Neural progenitor cell (in vitro differentiated cells): ENCODE measurements at places on chromosomes 11 and 22.

DNA sequence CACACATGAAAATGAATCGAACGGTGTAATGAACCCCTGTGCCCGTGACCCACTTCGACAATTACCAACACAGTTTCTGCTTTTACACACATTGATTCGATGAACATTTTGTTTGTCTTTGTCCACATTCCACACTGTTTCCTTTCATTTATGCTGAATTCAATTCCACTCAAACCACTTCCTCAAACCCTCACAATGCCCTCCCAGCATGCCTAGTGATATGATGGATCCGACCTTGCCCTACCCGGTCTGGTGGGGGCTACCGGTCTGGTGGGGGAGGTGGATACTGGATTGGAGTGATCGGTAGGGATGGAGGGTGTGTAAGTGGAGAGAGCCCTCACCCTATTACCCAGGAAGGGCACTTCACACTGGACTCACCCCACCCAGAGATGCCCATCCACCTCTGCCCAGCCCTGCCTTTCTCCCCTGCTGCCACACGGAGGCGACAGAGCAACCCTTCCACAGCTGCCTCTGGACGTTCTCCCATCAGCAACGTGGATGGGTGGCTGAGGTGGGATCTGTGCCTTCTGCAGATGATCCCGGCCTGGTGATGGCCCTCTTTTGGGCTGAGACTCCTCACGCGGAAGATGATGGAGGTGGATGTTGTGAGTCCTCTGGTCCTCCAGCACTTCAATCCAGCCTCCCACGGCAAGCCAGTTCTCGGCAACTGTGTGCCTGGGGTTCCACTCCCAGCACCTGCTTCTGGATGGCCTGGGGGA lies 33.0 kb upstream of the P2RY2 start:
- DNase-seq = peak; percentile 68

GRCh38 chr11:21635394-21636145 lies 557.3 kb upstream of the ANO5 start:
- no peak for DNase-seq

DNA sequence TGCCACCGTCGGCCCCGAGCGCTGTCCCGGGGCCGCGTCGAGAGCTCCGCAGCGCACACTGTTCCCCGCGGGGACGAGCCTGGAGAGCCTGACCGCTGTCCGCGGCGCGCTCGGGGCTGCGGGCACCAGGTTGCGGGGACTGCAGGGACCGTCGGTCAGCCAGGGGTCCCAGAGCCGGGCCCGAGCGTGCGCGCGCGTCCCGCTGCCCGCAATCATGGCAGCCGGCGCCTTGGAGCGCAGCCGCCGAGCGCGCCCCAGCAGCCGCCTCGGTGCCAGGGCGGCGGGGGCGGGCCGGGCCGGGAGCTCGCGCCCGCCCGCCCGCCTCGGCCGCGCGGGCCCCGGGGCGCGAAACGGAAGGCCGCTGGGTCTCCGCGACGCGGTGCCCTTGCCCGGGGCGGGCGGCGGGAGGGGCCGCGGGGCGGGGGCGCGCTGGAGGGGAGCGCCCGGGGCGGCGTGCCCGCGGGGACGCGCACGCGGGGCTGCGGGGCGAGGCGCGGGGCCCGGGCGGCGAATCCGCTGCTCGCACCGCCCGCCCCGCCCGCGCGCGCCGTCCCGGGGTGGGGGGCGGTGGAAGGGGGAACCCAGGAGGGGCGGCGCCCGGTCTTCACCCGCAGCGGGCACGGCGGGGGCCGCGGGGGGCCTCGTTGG lies 79.4 kb upstream of the PPARA start:
- DNase-seq = peak; percentile 73

DNA sequence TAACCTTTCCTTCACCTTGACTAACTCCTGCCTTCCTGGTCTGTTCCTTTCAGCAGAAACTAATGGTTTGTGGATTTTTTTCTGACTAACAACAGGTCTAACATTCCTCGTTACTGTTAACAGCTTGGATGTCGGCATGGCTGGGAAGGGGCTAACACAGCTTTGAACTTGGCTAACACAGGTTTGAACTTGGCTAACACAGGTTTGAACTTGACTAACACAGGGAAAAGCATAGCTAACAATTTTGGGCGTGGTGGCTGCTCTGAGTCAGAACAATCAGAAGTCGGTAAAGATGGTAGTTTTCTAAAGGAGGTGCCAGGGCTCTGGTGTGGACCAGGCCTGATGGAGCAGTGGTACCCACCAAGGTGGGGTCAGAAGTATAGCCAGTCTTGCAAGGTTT lies 16.1 kb downstream of the MIAT start:
- DNase-seq = no peak

GRCh38 chr11:112884012-112884767 lies 77.0 kb upstream of the NCAM1 start:
- DNase-seq = no peak

- DNase-seq = no peak
These were observed 1.7 kb downstream of the TRPT1 start for GRCh38 chr11:64224151-64224890.

GRCh38 chr11:111843661-111844060 lies 27.7 kb downstream of the ALG9 start:
- no peak for DNase-seq

- DNase-seq = no peak
These were observed 130.5 kb upstream of the ANO3 start for GRCh38 chr11:26201411-26201810.

DNA sequence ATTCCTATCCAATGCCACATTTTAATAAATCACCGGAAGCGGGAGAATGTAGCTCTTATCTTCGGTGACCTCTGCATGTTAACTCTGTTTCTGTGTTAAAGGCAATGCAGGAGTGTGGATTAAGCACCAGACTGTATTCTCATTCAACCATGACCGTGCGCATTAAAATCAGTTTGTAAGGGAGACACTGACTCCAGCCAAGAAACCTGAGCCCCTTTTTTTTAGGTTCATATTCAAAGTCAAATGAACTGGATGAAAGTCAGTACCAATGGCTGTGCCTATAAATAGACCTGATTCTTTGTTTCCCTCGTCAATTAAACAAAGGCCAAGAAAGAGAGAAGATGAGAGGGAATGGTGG lies 32.2 kb downstream of the C11orf91 start:
- no peak for DNase-seq

DNA sequence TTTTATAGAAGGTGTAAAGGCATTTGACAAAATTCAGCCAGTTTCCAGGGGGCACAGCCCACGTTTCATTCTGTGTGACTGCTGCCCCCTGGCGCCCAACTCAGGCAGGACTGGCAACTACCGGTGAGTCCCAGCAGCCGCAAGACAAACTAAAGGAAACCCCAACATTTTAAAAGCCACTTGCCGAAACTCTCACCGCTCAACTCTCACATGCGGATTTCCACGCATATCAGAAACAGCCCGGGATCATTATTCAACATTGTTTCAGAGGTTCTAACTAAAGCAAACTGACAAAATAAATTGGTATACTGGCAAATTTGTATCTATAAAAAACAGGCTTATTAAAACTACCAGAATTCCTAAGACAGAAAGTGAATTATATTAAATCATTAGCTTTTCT lies 48.2 kb downstream of the MORC2 start:
- peak; percentile 85 for DNase-seq

- no peak for DNase-seq
These were observed 107.0 kb upstream of the THY1 start for GRCh38 chr11:119529936-119530335.

DNA sequence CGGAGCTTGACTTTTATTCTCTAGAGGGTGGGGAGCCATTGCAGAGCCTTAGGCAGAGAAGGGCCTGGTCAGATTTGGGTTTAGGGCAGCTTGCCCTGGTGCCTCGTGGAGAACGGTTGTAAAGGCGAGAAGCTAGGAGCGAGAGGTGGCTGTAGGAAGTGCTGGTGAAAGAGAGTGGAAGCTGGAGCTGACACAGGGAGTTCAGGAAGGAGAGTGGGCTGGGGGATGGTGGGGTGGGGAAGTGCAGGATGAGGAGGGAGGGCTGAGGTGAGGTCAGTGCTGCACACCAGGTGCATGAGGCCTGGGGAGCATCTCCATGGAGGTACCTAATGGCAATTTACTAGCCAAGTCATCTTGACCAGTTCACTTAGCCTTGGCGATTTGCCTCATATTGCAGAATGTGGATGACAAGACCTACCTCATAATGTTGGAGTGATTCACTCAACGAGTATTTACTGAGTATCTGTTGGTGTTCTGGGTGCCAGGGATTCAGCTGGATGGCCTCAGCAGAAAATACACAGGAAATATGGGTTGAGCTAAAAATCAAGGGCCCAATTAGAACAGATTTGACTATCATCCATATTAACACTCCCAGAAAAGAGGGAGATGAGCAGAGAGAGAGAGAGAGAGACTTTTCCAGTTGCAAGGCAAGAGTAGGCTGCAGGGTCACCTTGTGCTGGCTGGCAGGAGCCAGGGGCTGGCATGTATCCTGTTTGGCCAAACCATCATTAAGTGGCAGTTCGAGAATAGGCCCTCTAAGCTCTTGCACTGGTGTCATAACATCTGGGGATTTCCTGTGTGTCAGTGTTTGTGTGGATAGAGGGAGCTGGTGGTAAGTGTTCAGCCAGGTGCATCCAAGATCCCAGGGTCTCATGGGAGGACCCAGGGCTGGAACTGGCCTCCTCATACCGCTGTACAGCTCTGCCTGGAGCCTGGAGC lies 44.4 kb upstream of the CLDN5 start:
- no peak for DNase-seq

DNA sequence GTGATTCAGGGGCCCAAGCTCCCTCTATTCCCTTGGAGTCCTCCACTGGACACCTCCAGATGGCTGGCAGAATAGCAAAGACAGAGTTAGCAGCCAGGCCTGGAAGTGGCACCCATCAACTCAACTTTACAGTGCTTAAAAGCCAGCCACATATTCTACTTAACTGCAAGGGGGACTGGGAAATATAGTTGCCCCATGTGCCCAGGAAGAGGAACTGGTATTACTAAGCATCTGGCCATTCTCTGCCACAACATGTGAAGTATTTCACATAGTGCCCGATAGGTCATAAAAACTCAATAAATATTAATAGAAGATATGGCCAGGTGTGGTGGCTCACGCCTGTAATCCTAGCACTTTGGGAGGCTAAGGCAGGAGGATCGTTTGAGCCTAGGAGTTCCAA lies 5.5 kb upstream of the IL10RA start:
- no peak for DNase-seq

DNA sequence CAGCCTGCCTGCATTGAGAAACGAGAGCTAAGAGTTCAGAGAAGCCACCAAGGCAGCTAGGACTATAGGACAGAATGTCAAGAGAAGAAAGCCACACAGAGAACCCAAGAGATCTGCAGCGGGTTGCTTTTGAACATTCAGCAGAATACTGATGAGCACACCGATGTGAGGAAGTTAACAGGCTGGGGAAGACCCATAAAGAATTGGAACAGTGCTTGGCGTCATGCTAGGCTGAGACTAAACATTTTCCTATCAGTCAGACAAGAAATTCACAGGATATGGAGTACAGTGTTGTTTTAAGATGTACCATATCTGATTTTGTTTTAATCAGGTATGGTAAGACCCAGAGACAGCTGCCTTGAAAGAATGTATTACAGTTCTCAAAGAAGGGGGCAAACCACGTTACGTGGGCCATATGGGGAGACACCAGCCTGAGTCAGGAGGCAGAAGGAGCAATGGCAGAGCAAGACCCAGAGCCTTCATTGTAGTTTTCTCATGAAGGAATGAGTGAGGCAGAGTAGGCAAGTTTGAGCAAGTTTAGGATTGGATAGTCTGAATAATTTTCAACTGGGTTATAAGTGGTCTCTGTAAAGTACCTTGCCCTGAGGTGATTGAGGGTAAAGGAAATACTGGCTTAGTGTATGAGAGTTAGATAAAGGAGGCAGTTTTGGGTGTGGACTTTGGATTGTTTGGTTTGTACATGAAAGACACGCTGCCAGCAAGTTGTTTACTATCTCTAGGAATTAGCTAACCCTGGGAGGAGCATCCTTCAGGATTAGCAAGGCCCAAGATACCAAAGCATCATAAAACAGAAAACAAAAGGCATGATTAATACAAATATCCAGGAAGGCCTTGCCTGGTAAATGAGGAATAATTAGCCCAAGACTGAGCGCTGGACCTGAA lies 14.3 kb downstream of the LRRC75B start:
- no peak for DNase-seq

- no peak for DNase-seq
These were observed 256.0 kb downstream of the ETS1 start for GRCh38 chr11:128331317-128331716.

DNA sequence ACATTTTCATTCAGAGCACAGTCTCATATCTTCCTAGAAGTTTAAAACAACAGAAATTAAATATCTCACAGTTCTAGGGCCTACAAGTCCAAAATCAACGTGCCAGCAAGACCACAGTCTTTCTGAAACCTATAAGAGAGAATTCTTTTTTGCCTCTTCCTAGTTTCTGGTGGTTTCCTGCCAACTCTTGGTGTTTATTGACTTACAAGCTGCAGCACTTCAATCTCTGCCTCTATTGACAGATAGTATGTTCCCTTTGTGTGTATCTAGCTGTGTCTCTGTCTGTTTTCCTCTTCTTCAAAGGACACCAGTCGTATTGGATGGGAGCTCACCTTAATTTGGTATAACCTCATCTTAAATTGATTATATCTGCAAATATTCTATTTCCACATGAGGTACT lies 347.5 kb downstream of the DCDC1 start:
- DNase-seq = no peak

GRCh38 chr11:38332046-38332445 lies 1734.0 kb upstream of the RAG2 start:
- DNase-seq = no peak

DNA sequence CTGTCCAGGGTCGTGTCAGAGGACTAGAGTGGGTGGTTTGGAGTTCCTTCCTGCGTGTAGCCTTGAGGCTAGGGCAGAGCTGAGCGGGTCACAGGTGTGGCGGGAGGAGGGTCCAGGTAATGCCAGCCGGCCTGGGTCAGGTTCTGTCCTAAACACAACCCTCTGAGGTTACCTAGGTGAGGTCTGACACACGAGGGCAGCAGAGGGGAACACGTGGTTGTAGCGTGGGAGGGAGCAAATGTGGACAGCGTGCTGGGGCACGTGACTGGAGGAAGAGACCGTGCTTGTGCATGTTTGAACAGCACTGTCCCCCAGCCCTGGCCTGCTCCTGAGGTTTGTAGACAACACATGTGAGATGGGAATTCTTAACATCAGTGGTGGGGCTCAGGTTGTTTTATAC lies 13.1 kb downstream of the MOV10L1 start:
- no peak for DNase-seq

- DNase-seq = peak; percentile 6
These were observed 209.7 kb upstream of the ARHGAP20 start for GRCh38 chr11:110921742-110922521.

GRCh38 chr11:110373051-110373702 lies 56.6 kb upstream of the FDX1 start:
- DNase-seq = no peak

- no peak for DNase-seq
These were observed 129.7 kb downstream of the TRIM44 start for GRCh38 chr11:35792148-35792845.

GRCh38 chr11:93869830-93870229 lies 19.4 kb upstream of the VSTM5 start:
- no peak for DNase-seq

- no peak for DNase-seq
These were observed 133.3 kb downstream of the TBC1D22A start for GRCh38 chr22:46895753-46896152.

- DNase-seq = no peak
These were observed 94.8 kb upstream of the SESN3 start for GRCh38 chr11:95325777-95326258.

- DNase-seq = no peak
These were observed 37.2 kb downstream of the SPON1 start for GRCh38 chr11:13999704-14000103.

GRCh38 chr11:67345247-67345919 lies 8.0 kb downstream of the POLD4 start:
- DNase-seq = no peak
